ENCODE measurements at places on chromosomes 6 and 20.

GRCh38 chr6:44474643-44475042 lies 87.1 kb downstream of the CDC5L start:
- no peak for DNase-seq

- DNase-seq, result no peak
These were observed 31.7 kb upstream of the RPS6KA2 start for GRCh38 chr6:166658792-166659150.

GRCh38 chr6:110950440-110950839 lies 8.1 kb upstream of the GTF3C6 start:
- no peak for DNase-seq

DNA sequence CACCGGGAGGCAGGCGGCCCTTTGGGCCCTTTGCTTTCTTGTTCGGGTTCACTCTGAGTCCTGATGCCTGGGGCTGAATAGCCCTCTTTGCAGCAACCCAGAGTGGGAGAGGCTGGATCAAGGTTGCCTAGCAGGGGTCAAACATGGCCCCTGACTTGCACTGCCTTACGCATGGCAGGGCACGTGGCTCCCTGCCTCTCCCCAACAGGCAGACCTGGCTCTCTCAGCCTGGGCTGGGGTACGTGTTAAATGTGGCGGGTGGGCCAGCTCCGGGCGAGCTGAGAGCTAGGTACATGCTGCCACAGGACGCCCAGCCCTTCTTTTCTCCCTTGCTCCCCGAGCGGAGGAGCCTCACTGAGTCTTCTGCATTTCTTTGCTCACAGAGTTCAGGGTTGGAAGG lies 7.3 kb downstream of the C6orf132 start:
- no peak for DNase-seq
